ENCODE measurements at places on chromosomes 3 and 15.

DNA sequence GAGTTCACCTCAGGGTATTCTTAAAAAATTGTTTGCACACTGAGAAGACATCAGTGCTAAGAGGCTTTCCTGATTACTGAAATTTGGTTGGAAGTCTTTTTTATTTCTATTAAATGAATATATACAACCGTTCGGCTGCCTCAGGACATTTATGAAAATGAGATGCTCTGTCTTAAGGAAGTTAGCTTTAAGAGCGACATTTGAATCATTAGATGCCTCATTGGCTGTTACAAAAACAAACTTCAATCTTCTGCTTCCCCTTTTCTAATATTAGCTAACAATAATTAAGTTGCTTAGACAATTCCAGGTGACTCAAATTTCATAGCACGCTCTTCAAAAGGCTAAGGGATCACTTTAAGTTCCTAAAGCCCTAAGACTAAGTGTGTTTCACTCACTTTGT lies 673.7 kb downstream of the FHIT start:
- DNase-seq, result no peak

GRCh38 chr3:14435175-14436014 lies 33.0 kb downstream of the SLC6A6 start:
- DNase-seq, result peak; percentile 53

DNA sequence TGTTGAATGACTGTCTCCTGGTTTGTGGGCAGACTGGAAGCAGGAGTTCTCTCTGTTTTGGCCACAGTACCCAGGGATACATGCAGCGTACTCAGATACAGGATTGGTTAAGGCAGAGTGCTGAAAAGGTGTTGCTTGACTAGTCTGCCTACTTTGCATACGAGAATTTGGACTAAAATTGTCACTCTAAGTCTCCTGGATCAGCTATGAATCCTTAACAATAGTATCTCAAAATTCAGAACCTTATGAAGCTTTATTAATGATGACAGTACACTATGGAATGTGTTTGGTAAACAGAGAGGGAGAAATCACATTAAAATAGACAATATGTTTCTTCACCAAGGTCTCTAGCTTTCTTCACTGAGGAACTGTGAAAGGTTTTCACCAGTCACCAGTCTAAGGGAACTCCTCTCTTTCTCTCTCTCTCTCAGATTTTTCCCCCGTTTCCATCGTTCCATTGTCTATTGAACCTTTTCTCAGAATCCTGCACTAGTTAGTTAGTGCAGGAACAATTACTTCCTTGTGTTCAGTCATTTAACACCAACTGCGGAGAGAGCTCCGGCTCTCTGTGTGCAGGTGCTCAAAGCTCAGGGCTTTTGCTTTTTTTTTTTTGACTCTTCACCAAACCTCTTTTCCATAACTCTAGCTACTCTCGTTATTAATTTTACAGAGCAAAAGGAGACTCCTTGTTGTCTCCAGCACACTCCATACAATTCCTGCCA lies 85.9 kb upstream of the FNDC3B start:
- peak; percentile 45 for DNase-seq

DNA sequence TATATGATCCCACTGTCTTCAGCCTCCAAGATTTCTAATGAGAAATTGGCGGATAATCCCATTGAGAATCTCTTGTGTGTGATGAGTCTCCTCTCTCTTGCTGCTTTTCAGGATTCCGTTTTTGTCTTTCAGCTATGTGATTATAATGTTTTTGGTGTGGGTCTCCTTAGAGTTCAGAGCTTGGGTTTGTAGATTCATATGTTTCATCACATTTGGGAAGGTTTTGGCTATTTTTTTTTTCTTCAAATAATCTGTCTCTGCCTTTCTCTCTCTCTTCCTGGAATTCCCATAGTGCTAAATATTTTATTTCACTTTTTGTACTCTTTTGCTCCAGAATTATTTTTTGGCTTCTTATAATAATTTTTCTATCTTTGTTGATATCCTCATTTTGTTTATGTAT lies 40.4 kb downstream of the SACM1L start:
- DNase-seq, result no peak

GRCh38 chr15:84727429-84727828 lies 11.5 kb upstream of the SEC11A start:
- peak; percentile 32 for DNase-seq

DNA sequence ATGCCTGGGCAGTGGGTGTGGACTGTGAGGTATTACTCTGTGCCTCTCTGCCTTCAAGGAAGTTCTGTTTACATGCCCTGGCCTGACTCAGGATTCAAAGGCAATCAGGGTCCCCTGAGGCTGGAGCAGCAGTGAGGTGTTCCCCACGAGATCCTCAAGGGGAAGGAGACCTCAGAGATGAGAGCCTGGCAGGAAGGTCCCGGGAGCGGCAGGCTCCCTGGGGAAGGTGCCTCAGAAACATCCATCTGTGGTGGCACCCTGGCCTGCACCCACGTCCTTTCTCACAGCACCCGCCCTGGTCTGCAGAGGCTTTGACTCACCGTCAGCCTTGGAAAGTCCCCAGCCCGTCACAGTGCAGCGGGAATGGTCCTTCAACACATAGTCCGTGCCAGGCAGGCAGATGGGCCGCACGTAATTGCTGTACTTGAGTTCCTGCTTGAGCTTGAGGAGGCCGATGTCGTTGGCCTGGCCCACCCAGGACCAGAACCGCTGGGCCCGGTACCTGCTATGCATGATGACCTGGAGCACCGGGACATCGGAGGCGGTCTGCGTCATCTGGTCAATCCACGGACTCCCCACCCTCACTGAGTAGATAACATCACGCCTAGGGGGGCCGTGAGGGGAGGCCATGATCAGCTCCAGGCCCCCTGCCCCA lies 3.6 kb downstream of the PRSS50 start:
- peak; percentile 22 for DNase-seq

GRCh38 chr3:134817297-134817696 lies 22.2 kb downstream of the EPHB1 start:
- DNase-seq, result no peak

DNA sequence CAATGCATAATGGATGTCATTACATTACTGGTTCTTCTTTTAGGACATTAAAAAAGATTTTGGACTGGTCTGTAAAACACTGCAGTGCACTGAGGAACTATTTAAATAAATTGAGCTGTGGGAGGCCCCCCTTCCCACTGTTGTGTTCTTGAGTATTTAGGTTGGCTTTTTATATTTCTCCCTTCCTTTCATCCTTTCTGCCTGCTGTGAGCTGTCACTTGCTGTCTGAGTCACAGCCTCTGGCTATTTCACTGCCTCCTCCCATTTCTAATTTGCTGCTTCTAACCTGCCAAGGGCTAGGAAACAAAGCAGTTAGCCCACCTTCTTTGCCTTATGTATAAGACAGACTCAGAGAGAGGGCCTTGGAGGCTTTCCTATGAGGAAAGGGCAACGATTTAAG lies 89.0 kb upstream of the FNDC3B start:
- DNase-seq, result peak; percentile 65

DNA sequence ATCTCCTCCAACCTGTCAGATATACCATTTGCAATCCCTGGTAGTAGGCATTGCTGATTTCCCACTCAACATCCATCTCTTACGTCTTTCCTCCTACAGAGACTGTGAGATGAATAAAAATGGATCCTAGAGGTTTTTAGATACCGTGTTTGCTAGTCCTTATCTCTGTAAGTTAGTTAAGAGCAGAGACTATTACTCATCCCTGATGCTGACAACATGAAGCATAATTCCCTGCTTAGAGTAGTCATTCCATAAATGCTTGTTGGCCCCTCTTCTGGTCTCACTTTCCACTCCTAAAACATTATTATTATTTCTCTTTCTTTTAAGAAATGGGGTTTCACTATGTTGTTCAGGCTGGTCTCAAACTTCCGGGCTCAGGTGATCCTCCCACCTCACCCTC lies 136.2 kb downstream of the RTP4 start:
- no peak for DNase-seq

DNA sequence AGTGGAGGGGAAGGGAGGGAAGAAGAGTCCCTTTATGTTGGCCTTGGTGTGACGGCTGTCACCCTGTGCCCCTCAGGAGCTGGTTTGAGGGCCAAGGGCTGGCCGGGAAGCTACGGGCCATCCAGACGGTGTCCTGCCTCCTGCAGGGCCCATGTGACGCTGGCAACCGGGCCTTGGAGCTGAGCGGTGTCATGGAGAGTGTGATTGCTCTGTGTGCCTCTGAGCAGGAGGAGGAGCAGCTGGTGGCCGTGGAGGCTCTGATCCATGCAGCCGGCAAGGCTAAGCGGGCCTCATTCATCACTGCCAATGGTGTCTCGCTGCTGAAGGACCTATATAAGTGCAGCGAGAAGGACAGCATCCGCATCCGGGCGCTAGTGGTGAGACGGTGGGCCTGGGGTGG lies 8.1 kb upstream of the RCCD1 start:
- DNase-seq, result no peak

GRCh38 chr3:137845194-137845593 lies 81.1 kb downstream of the SOX14 start:
- DNase-seq, result no peak

- DNase-seq, result no peak
Observed at GRCh38 chr15:91435113-91435512, 335.1 kb downstream of the SV2B start.

DNA sequence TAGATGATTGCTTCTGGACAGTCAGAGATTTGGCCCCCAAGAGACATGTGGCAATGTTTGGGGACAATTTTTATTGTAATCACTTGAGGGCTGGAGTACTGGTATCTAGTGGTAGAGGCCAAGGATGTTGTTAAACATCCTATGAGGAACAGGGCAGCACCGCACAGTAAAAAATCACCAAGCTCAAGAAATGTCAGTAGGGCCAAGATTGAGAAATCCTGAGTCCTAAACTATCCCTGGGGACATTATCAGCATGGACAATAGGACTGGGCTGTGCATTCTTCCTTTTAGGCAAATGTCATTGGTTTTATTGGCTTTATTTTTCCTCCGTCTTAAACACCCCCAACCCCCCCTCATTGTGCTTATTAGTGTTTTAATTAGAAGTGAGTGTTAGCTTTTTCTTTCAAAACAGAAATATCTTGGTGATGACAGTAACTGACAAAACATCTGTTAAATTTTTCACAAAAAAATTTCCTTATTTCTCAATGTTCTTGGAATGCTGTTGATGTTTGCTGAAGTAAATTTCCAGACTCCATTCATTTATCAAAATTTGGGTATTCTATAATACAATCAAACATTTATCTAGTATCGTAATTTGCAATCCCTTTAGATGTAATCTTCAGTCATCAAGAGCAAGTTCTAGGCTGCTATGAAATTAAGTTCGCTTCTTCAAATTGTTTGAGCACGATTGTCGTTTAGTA lies 944.4 kb downstream of the VGLL3 start:
- DNase-seq, result no peak

GRCh38 chr3:128296469-128297251 lies 143.4 kb downstream of the EEFSEC start:
- DNase-seq, result no peak

DNA sequence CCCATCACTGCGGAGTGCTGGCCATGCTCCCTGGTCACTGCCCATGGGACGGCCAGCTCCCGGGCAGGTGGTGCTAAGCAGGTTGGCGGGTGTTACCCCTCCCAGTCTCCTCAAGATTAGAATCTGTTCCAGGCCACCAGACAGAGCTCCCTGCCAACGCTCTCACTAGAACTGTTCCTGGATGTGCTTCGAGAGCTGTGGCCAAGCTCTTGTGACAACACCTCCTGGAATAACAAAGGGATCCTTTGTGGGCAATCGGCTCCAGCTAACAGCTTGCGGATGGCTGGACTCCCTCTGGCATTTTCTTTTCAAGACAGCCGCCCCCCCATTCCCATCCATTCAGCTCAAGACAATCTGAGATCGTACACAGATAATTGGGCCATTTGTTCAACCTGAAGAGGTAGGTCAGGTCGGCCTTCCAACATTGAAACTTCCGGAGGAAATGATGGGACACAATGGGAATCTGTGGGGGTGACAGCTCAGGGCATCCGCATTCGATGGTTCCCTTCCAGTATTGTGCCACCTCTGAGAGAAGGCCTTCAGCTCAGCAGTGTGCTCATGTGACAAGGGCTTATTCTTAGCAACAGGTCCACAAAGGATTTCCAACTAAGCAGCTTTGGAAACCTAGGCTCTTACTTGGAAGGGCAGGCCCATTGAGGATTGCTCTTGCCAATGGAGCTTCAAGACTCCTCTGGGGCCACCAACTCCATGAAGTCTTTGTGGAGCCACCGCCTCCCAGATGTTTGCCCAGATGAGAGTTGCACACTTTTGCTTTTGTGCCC lies 11.6 kb upstream of the EPHB3 start:
- DNase-seq, result no peak

- no peak for DNase-seq
Observed at GRCh38 chr3:146496726-146497125, 27.4 kb upstream of the PLSCR2 start.

- no peak for DNase-seq
Observed at GRCh38 chr3:168003911-168004310, 91.8 kb downstream of the GOLIM4 start.

DNA sequence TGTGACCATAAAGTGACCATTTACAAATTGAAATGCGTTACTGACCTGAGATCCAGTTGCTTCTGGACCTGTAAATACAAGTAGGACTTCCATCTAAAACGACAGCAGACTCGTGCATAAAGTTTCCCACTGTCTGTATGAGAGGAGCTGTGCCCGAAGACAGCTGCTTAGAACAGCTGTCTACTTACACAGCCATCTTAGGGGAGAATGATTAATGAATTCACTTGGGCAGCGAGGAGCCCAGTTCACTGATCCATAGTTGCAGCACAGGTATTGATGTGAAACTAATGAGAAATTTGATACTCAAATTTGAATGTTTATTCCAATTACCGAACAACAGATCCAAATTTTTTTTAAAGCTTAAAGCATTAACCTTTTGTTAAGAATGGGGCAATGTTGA lies 748.1 kb downstream of the NR2F2 start:
- no peak for DNase-seq

DNA sequence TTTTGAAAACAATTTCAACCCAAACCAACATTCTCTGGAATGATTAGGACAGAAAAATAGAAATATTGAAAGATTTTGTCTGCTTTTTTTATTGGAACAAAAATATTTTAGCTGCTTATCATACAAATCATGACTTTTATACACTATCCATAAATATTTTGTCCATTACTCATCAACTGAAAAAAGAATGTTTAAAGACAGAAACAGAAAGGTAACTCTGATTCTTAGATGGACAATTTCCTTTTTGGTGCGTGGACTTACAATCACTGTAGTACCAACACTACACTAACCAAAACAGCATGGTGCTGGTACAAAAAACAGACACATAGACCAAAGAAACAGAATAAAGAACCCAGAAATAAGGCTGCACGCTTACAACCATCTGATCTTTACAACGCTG lies 582.8 kb upstream of the CCDC54 start:
- DNase-seq, result peak; percentile 77

GRCh38 chr3:87468938-87469337 lies 192.6 kb upstream of the POU1F1 start:
- DNase-seq, result no peak

DNA sequence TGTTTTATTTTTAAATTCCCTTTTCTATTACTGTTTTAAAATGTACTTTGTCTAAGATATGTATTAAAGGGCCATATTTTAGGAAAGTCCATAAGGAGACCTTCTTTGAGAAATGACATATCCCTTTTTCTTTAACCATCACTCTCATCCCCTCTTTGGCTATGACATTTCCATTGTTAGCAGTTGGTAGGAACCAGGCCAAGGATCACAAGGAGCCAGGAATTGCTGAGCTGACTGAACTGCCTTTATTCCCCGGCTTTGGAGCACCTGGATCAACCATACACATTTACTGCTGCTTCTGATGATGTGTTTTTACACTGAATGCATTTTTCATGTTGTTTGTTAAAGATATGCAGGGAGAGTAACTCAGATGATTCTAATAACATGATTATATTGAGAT lies 79.7 kb downstream of the HHLA2 start:
- no peak for DNase-seq

Data from M059J (cell line).